ENCODE measurements at places on chromosomes 16 and 17. TPM values are rescaled to one million over a fixed set of nuclear protein-coding genes. Genes with fewer than 3 reads are reported as not detected.
A peak's percentile ranks its signal among the peaks of the same experiment; 100 is the strongest.

The TERB1 gene
- polyA plus RNA-seq: not detected

The LLGL2 gene
- polyA plus RNA-seq: 14.8 TPM

The RABEP1 gene
- 24.3 TPM for polyA plus RNA-seq

- no peak overlapping the region for H3K4me3 ChIP-seq
- DNase-seq: peak; percentile 50
- H3K27me3 ChIP-seq: no peaks in the 10 kb centered on the region
- H3K4me1 ChIP-seq: peaks cover 58% of the 10 kb centered on the region
Observed at GRCh38 chr17:17079761-17080160, 37.5 kb downstream of the MPRIP start.

GRCh38 chr17:40320756-40321523 lies 12.0 kb downstream of the RARA start:
- H3K36me3 ChIP-seq: no peaks in the 10 kb centered on the region
- H3K27ac ChIP-seq: peak overlapping the region; percentile 98
- H3K4me3 ChIP-seq: peak overlapping the region; percentile 89
- peak; percentile 85 for DNase-seq
- no peaks in the 10 kb centered on the region for H3K27me3 ChIP-seq

DNA sequence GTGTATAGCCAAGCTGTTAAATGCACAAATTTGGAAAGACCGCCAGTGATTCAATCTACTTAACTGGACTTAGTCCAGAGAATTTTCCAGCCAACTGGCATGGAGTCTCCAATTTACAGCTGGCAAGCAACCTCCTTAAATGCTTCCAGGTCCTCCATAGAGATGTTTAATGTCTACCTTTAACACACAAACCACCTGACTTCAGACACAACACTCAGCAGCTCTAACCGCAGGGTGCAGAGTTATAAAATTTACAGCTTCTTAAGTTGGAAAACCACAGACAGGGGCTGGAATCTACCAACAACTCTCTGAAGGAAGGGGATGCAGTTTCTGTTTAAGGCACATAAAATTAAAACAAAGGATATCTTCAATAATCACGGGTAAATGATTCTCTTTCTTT lies 106.9 kb downstream of the SYCE1L start:
- H3K36me3 ChIP-seq: no peaks in the 10 kb centered on the region
- no peak overlapping the region for H3K27ac ChIP-seq
- no peaks in the 10 kb centered on the region for H3K27me3 ChIP-seq
- H3K4me3 ChIP-seq: no peak overlapping the region
- DNase-seq: no peak

DNA sequence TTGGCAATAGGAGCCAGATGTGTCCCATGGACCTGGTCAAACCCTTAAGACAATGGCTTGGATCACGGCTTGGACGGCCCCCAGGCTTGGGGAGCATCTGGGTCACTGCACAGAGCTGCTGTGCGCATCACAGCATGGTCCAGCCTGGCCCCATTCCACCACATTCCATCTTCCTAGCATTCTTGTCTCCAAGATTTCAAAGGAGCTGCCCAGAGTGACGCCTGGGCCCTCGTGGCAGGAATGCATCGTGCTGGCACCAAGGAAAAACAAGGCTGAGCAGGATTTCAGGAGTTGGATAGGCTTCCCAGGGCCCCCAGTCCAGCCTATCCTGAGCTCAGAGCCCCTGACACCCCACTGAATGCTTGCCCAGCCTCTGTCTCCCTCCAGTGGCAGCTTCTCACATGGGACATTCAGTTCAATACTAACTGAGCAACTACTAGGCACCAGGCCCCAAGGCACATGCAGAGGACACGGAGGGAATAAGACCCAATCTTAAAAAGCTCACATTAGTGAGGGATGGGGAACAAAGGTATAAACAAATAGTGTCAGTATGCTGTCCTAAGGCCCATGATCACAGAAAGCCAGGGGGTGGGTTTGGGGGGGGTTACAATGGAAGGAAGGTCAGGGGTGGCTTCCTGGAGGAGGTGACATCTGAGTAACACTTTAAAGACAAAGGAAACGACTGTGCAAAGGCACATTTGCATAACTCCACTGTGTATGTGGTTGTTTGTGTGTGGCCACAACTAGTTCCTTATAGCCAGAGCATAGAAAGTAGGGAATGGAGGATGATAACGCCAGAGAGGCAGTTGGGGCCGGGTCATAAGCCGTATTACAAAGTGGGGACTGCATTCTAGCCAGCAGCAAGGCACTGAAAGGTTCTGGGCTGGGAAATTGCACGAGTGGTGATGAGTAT lies 34.1 kb downstream of the TK2 start:
- H3K4me1 ChIP-seq: peaks cover 69% of the 10 kb centered on the region
- no peaks in the 10 kb centered on the region for H3K36me3 ChIP-seq
- no peaks in the 10 kb centered on the region for H3K27me3 ChIP-seq
- no peak overlapping the region for H3K4me3 ChIP-seq

GRCh38 chr16:22789281-22789945 lies 24.5 kb upstream of the HS3ST2 start:
- no peak overlapping the region for H3K27ac ChIP-seq
- H3K4me3 ChIP-seq: no peak overlapping the region
- H3K36me3 ChIP-seq: no peaks in the 10 kb centered on the region
- H3K4me1 ChIP-seq: peaks cover 16% of the 10 kb centered on the region
- no peak for DNase-seq

- no peak for DNase-seq
- H3K36me3 ChIP-seq: peaks cover 12% of the 10 kb centered on the region
- no peak overlapping the region for H3K4me3 ChIP-seq
- no peak overlapping the region for H3K27ac ChIP-seq
- peaks cover 15% of the 10 kb centered on the region for H3K4me1 ChIP-seq
- H3K27me3 ChIP-seq: no peaks in the 10 kb centered on the region
Observed at GRCh38 chr17:82858376-82859126, 18.7 kb upstream of the ZNF750 start.

DNA sequence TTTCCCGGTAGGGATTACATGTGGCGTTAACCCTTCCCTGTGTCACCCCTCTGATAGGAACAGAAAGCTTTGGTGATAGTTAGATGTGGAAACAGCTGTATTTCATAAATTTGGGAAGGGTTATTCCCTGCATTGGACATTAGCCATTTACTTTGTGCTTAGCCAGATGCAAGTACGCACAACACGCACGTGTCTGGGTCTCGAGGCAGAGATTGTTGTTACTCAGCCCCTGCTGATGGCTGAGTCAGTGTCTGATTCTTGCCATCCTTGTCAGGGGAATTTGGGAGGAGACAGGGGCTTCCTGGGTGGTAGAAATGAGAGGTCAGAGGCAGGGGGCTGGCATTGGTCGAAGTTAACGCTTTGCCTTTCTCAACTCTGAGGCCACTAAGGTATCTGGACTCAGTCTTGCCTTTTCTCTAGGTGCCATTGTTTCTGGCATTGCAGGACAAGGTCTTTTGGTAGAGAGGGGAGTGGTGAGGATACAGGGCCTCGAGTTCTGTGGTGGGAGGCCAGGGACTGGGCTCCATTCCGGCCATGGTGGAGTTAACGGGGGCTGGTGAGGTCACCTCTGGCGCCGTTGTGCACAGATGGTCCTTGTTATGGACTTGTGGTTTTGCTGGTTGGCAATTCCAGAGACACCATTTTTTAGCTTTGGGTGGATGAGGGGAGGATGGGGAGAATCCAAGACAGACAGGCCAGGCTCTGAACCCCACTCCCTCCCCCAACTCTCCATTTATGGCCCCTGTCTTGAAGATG lies 8.2 kb downstream of the MMP2 start:
- H3K27me3 ChIP-seq: no peaks in the 10 kb centered on the region
- no peak overlapping the region for H3K4me3 ChIP-seq
- DNase-seq: no peak
- no peaks in the 10 kb centered on the region for H3K36me3 ChIP-seq

GRCh38 chr16:89601906-89602272 lies 11.6 kb upstream of the DPEP1 start:
- no peak overlapping the region for H3K4me3 ChIP-seq
- DNase-seq: no peak
- no peaks in the 10 kb centered on the region for H3K36me3 ChIP-seq
- H3K27ac ChIP-seq: no peak overlapping the region
- H3K4me1 ChIP-seq: peaks cover 14% of the 10 kb centered on the region

GRCh38 chr16:57422026-57422944 lies 17.7 kb downstream of the CCL17 start:
- H3K4me1 ChIP-seq: peaks cover 37% of the 10 kb centered on the region
- no peaks in the 10 kb centered on the region for H3K27me3 ChIP-seq
- H3K36me3 ChIP-seq: no peaks in the 10 kb centered on the region
- H3K4me3 ChIP-seq: no peak overlapping the region
- DNase-seq: no peak

GRCh38 chr16:14608111-14608566 lies 21.9 kb downstream of the PARN start:
- no peaks in the 10 kb centered on the region for H3K4me1 ChIP-seq
- peaks cover 100% of the 10 kb centered on the region for H3K36me3 ChIP-seq
- no peak overlapping the region for H3K4me3 ChIP-seq
- no peaks in the 10 kb centered on the region for H3K27me3 ChIP-seq

DNA sequence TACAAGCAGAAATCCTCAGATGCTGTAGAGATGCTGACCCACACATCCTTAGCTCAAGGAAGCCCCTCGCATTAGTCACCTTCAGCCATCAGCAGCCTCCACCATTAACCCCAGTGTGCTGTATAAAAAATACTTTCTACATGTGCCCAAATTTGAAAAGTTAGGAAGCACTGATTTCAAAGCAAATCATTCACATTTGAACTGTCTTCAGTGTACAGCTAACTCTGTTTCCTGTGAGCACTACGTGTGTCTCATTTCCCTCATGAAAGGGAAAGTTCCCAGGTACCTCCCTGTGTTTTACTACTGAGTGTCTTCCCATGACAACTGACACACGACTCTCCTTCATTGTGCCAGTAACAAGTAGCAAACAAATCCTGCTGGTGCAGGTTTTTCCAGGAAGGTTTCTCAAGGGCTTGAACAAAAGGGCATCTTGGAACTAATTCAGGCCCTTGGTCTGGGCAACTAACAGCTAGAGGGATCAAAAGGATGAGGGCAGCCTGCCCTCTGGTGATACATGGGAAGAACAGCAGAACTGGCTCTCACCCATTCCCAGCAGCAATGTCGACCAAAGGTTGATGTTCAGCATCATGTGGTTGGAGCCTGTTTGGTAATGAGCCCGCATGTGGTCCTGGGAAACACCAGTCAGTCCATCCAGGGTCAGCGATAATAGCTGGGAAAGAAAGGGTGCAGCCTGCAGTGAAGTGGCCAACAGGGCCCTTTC lies 4.0 kb downstream of the SLC35B1 start:
- no peak overlapping the region for H3K4me3 ChIP-seq
- H3K4me1 ChIP-seq: peaks cover 22% of the 10 kb centered on the region
- no peaks in the 10 kb centered on the region for H3K27me3 ChIP-seq
- no peak for DNase-seq

All from heart right ventricle (tissue), 16 donors.